ENCODE measurements at places on chromosomes 4 and X. TPM values are rescaled to one million over a fixed set of nuclear protein-coding genes. Genes with fewer than 3 reads are reported as not detected.

DNA sequence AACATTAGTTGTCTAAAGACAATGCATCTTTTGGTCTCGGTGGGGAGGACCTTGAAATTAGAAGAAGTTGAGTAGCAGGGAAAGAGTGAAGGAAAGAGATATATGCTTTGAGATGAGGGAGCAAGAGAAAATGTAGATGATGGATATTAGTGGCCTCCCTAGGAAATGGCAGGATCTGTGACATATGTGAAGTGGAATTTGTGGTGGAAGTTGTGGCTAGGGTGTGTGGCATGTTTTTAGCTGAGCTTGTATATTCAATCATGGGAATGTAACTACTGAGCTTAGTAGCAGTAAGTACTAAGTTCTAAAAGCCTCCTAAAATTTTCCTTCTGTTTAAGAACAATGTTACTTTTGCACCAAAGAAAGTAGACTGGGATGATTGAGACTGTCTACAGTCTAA is 382.8 kb upstream of the CTSO start:
- no peak overlapping the region for H3K4me3 ChIP-seq
- no peak for DNase-seq
- no peaks in the 10 kb centered on the region for H3K27me3 ChIP-seq
- H3K27ac ChIP-seq = no peak overlapping the region
- H3K4me1 ChIP-seq = no peaks in the 10 kb centered on the region

DNA sequence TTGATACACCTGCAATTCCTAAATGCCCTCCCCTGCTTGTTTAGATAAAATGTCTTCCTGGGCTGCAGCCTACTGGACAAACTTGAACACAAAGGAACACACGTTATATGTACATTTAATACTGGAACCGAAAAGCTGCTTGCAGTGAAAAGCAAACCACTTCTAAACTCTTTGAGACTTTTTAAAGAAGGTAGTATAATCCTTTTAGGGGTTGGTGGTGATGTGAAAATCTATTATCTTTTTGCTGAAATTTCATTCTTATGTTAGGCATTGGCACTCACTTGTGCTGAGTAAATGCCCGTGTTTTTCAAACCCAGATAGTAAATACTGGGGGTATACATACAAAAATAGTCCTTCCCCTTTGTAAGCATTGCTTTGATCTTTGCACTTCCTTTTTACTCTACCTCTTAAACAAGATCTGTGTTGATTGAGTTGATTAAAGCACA is 2.2 kb downstream of the NFKB1 start:
- peak overlapping the region; percentile 81 for H3K27ac ChIP-seq
- H3K27me3 ChIP-seq = no peaks in the 10 kb centered on the region
- DNase-seq = no peak
- H3K4me1 ChIP-seq = peaks cover 43% of the 10 kb centered on the region

The STOX2 gene
- total RNA-seq = not detected

DNA sequence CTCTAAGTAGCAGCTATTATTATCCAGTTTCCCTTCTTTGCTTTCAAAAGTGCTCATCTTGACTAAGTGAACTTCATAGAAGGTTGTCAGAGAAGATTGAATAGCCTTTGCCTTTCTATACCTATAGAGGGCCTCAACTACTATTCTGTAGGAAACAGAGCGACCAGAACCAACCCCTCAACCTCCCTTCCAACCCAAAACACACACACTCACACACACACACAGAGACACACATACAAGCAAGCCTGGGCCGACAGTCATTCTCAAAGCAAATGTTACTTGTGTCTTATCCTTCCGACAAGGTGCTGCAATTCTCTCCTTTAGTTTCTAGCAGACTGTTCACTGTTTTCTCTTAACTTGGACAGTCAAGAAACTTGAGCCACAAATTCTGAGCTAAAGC is 201.6 kb downstream of the DCTD start:
- H3K27me3 ChIP-seq = peaks cover 2% of the 10 kb centered on the region
- no peak overlapping the region for H3K27ac ChIP-seq
- no peak for DNase-seq

DNA sequence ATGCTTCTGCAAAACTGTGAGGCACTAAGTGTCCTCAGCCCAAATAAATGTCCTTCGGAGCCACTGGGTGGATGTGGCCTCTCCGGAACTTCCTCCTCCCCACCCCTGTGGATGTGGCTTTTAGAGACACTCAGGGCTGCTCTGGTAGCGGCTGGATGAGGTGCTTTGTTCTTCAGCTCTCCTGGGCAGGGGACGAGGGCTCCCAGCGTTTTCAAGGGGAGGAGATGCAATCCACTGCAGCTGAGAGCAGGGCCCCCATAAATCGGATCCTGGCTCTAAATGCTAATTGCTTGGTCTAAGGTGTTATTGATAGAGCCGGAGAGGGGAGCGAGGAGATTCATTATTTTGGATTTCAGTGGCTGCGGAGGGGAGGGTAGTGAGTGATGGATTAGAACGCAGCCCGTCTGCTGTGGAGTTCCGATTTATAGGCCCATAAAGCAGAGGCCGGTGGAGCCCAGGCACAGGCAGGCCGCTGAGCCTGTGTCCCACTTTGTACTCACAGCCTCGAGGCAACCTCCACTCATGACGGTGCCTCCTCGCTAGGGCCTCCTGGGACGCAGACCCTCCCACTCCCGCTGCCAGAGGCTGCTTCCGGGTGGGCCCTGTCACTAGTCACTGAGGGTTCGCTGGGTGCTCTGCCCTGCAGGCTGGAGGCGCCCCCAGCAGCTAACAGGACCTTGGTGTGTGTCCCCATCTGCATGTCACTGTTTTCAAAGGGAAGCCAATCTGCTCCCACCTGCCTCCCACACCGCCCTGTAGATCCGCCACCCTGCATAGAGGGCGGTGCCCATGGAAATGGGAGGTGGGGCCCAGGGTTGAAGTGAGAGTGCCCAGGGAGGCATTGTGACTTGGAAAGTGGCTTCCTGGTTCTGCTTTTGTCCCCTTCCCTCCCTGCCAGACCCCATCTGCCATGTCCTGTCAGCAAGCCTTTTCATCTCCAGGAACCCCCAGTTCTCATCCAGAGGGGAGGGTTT is 135.4 kb upstream of the PSAPL1 start:
- no peaks in the 10 kb centered on the region for H3K36me3 ChIP-seq
- H3K4me3 ChIP-seq = no peak overlapping the region
- H3K4me1 ChIP-seq = no peaks in the 10 kb centered on the region
- H3K27me3 ChIP-seq = no peaks in the 10 kb centered on the region

GRCh38 chrX:115650449-115650848 is 89.5 kb downstream of the PLS3 start:
- no peak overlapping the region for H3K27ac ChIP-seq
- H3K4me3 ChIP-seq = no peak overlapping the region
- DNase-seq = no peak
- H3K27me3 ChIP-seq = no peaks in the 10 kb centered on the region
- no peaks in the 10 kb centered on the region for H3K4me1 ChIP-seq

- H3K27me3 ChIP-seq = no peaks in the 10 kb centered on the region
- no peak overlapping the region for H3K27ac ChIP-seq
- H3K4me3 ChIP-seq = no peak overlapping the region
- no peaks in the 10 kb centered on the region for H3K4me1 ChIP-seq
These were observed 281.2 kb upstream of the DIAPH2 start for GRCh38 chrX:96403446-96403845.

The C4orf51 gene
- not detected for total RNA-seq
